ENCODE measurements at places on chromosomes 6 and 20. TPM values are rescaled to one million over a fixed set of nuclear protein-coding genes. Genes with fewer than 3 reads are reported as not detected.

DNA sequence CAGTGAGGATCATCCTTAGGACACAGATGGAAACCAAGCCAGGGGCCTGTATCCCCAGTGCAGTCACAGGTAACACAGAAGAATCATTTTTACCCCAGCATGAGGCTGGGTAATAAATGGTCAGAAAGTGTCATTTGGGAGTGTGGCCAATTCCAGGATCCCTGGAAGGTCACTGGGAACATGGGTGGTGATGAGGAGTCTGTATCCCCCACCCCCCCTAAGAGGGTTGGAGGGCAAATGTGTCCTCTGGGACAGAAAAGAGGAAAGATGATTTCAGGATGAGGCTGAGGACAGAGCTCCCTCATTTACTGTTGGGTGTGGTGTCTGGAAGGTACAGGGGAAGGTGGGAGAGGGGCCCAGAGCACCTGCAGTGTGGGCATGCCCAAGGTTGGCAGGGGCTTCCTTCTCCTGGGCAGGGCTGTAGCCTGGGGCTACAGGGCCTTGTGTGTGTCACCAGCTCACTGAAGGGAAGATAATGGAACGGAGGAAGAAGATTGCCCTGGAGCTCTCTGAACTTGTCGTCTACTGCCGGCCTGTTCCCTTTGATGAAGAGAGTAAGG is 34.5 kb downstream of the PLCG1 start:
- H3K4me1 ChIP-seq: peaks cover 7% of the 10 kb centered on the region
- H3K27me3 ChIP-seq: no peaks in the 10 kb centered on the region
- peak overlapping the region; percentile 34 for H3K27ac ChIP-seq
- no peak for DNase-seq
- no peaks in the 10 kb centered on the region for H3K36me3 ChIP-seq
- H3K4me3 ChIP-seq: no peak overlapping the region

- H3K36me3 ChIP-seq: no peaks in the 10 kb centered on the region
- no peaks in the 10 kb centered on the region for H3K27me3 ChIP-seq
- H3K27ac ChIP-seq: no peak overlapping the region
- no peak overlapping the region for H3K4me3 ChIP-seq
- no peaks in the 10 kb centered on the region for H3K4me1 ChIP-seq
Measured at GRCh38 chr6:85283436-85283835, 166.4 kb upstream of the NT5E start.

OPRL1 gene
- 2.6 TPM for total RNA-seq

DNA sequence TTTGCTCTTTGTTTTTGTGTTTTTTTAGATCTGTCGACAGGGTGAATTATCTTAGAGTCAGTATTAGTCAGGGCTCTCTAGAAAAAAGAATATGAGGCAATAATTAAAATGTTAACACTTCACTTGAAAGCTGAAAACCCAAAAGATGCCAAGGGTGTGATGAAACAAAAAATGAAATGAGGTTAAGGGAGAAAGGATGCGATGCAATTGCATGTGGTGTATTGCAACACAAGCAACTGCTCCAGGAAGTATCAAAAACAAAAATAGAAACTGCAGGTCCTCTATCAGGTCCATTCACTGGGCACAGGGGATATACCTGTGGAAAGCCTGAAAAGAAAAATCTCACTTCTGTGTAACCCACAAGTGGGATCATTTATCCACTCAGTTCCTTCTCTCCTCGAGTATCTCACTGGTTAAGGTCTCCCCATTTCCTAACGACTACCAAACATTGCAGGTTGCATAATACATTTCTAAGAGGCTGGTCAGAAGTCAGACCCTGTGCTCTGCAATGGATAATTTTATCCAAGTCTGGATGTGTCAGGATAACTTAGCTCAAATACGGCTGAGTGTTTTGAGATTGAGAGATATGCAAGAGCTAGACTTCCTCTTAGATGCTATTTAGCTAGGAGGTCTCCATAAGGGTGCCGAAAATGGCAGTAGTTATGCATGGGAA is 257.7 kb upstream of the GJE1 start:
- H3K27me3 ChIP-seq: no peaks in the 10 kb centered on the region
- DNase-seq: no peak
- H3K4me1 ChIP-seq: no peaks in the 10 kb centered on the region

DNA sequence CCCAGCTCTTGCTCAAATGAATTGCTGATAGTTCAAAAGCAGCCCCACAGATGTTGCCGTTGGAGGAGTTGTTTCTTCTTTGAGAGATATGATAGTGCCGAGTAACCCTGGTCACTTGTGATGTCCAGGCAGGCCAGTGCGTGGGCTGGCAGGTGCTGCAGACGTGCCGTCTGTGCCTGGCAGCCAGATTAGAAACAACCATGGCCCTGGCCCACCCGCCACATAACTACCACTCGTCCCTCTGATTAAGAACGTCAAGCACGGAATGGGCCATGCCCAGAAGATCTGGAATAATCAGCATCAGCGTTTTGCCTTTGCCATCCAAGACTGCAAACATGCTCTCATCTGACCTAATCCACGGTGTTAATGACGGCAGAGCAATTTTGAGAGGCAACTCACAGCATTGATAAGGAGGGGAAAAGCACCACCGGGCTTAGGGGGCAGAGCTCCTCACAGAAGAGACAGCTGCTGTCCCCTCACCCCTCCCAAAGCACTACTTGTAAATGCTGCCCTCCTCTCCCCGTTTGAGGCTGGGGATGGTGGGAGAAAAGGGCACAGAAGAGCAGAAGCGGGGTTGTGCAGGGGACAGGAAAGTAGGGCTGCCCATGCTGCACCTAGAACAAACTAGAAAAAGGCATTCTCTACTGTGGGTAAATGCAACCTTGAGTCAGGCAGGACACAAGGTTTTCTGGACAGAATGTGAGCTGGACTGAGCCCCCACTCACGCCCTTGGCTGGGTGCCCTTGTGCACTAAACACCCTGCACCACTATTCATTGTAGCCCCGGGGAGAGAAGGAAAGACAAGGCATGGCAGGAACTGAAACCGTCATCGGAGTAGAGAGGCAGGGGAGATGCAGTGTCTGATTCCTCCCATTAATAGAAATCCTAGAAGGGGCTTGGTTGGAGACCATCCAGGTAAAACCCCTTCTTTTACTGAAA is 5.3 kb upstream of the CPNE5 start:
- no peak overlapping the region for H3K27ac ChIP-seq
- no peak for DNase-seq
- H3K4me3 ChIP-seq: no peak overlapping the region
- H3K4me1 ChIP-seq: peaks cover 32% of the 10 kb centered on the region
- H3K27me3 ChIP-seq: no peaks in the 10 kb centered on the region
- H3K36me3 ChIP-seq: no peaks in the 10 kb centered on the region

THEMIS gene
- 0.52 TPM for total RNA-seq

DNA sequence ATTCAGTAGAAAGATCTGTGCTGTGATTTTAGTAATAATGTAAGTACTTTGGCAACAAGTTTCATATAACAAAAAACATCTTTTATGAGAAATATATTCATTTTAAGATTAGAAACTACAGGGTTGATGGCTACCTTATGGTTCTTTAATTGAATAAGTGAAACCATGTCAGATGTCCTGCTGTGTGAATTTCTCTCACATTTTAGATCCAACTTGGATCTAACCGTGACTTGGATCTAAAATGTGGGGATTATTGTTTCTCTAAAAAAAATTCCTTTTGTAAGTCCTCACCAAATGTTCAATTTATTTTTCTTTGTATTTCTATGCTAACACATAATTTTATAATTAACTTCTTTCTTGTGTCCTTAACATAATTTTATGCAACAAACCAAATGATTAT is 30.4 kb downstream of the ZC2HC1B start:
- no peaks in the 10 kb centered on the region for H3K36me3 ChIP-seq
- peaks cover 8% of the 10 kb centered on the region for H3K4me1 ChIP-seq
- no peaks in the 10 kb centered on the region for H3K27me3 ChIP-seq
- H3K27ac ChIP-seq: no peak overlapping the region
- DNase-seq: no peak

DNA sequence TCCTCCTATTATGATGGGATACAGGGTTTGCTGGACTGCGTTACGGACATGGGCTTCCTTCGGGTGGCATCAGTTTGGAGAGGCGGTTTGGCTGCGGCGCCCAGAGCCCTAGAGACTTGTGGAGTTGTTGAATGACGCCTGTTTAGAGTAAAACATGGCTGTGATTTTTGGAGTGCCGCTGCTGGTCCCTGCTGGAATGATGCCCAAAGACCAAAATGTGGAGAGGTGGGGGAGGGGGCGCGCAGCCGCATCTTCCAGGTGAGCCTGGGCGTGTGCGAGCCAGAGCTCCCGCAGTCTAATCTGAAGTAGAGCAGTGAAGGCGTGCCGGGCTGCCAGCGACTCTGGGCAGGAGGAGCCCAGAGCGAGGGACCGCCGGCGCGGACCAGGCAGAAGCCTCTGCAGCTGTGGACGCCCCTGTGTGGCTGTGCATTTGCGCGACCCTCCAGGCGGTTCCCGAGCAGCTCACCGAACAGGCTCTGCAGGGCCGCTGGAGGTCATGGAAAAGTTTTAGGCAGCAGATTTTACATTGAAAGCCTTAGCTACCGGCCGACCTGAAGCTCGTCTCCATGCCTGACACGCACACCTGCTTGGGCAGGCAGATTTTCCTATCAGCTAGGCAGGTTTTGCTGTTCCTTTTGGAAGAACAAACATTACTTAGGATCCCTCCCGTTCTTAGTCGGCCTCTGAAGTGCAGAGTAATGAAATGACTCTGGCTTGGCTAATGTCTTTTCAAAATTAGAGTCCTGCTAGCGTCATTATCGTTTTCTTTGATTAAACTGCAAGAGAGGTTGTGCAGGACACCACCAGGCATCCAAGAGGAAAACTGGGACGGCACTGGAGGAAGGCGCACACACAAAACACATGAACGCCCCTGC is 298.2 kb downstream of the PHACTR1 start:
- peak; percentile 72 for DNase-seq
- H3K36me3 ChIP-seq: no peaks in the 10 kb centered on the region
- H3K4me1 ChIP-seq: peaks cover 47% of the 10 kb centered on the region
- H3K27me3 ChIP-seq: no peaks in the 10 kb centered on the region
- peak overlapping the region; percentile 88 for H3K27ac ChIP-seq

- H3K36me3 ChIP-seq: no peaks in the 10 kb centered on the region
- H3K27ac ChIP-seq: no peak overlapping the region
- no peaks in the 10 kb centered on the region for H3K4me1 ChIP-seq
- H3K27me3 ChIP-seq: no peaks in the 10 kb centered on the region
Measured at GRCh38 chr6:111766201-111766857, 106.9 kb downstream of the FYN start.

DNA sequence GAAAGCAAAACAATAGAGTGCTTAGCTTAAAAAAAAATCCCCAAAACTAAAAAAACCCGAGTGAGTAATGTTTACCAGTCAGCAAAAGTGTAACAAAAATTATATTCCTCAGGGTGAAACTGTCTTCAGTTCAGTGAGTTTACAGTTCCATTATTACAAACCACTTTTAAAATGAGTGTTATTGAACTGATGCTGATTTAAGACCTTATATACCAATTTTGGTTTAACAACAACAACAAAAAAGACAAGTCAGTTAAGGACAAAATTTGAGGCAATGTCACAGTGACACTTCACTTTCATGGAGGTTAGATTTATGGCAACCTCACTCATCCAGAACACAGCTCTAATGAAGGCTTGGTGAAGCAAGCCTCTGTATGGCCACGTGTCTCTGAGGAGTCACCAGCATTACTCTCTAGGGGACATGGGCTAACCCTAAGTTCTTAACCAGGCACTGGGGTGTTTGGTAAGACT is 630.8 kb downstream of the PHF3 start:
- DNase-seq: no peak
- H3K27me3 ChIP-seq: no peaks in the 10 kb centered on the region
- no peak overlapping the region for H3K4me3 ChIP-seq
- no peak overlapping the region for H3K27ac ChIP-seq

- H3K4me3 ChIP-seq: no peak overlapping the region
- peaks cover 1% of the 10 kb centered on the region for H3K36me3 ChIP-seq
- H3K27ac ChIP-seq: no peak overlapping the region
Measured at GRCh38 chr6:138923561-138923960, 64.5 kb downstream of the REPS1 start.

TAP1 gene
- total RNA-seq: 12.2 TPM

GRCh38 chr6:116561377-116562018 is 7.9 kb downstream of the CALHM4 start:
- H3K4me1 ChIP-seq: peaks cover 5% of the 10 kb centered on the region
- H3K27me3 ChIP-seq: peaks cover 3% of the 10 kb centered on the region
- no peaks in the 10 kb centered on the region for H3K36me3 ChIP-seq
- H3K4me3 ChIP-seq: no peak overlapping the region
- no peak overlapping the region for H3K27ac ChIP-seq
- DNase-seq: peak; percentile 87

DNA sequence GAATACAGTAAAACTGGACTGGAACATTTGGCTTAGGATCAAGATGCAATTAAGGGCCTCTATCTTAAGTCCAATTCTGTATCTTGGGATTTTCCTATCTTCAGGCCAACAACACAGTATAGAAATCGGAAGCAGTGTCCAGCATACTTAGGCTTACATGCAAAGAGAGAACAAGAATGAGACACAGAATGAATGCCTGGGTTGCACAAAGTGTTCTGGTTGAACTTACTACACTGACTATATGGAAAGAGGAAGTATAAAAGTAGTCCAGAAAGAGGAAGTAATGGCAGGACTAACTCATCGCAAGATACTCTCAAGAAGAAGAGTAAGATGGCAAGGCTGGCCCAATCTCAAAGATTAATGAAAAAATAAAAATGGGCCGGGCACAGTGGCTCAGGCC is 87.6 kb downstream of the BTBD9 start:
- H3K4me1 ChIP-seq: no peaks in the 10 kb centered on the region
- DNase-seq: peak; percentile 21
- H3K27ac ChIP-seq: no peak overlapping the region
- no peaks in the 10 kb centered on the region for H3K27me3 ChIP-seq

Data from body of pancreas (tissue), 4 donors.